NCI-H1105 treated with DMSO at 0.1 percent for 48 hours (cell line): ENCODE measurements at places on chromosomes 7 and 10.
A peak's percentile ranks its signal among the peaks of the same experiment; 100 is the strongest.

DNA sequence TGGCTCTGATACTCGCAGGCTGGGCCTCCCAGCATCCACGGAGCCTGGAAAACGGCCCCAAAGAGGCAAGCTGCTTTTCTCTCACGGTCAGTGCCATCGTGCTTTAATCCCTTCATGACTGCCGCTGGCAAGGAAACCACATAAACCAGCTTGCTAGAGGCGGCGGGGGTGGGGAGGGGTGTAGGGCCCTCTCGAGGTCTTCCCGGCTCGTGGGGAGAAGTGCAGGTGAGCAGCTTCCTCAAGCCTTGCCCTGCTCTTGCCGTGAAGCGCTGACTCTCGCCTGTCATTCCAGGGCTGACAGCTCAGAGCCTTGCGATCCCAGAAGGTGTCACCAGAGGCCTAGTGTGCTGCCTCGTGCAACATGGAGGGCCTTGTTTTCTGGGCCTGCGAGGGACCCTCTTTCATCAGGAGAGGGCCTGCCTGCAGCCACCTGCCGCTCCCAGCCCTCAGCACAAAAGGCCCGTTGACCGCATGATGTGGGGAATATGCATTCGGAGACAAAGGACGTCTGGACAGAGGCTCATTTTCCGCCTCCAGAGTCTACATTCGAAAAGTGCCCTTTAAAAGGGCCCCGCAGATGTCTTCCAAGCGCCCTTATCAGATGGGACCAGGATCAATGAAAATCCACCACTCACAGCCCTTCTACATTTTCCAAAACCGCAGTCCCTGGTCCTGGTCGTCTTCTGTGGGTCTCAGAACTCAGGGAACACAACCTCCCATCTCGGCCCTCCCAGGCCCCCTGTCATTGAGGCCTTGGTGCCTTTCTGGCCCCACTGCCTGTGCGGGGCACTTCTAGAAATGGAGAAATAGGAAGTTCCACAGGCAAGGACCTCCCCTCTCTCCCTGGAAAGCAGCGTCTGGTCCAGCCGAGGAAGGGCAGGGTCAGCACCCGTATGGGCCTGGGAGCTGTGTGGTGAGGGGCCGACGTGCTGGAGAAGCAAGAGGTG, 58.7 kb downstream of the ZRANB1 start:
- no peak for DNase-seq

DNA sequence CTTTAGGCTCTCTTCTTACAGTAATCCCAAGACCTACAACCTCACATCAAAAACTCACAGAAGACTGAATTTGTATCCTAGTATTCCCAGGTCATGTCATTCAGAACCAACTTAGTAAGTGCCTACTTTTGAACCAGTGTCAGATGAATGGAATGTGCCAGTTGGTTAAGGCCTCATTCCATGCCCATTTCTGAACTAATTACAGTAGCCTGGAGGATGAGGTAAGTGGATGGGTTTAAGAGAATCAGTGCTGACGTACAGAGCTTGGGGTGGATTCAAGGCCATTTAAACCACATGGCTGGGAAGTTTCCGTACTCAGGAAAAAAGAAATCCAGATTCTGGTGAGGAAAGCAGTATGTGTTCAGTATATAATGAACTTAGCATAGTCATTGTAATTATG, 21.9 kb upstream of the FOXP2 start:
- DNase-seq = no peak

- no peak for DNase-seq
Observed at GRCh38 chr7:130632111-130632510, 36.4 kb downstream of the COPG2 start.

GRCh38 chr10:119030421-119031250, 1.1 kb downstream of the NANOS1 start:
- DNase-seq = peak; percentile 43

- no peak for DNase-seq
Observed at GRCh38 chr10:22599048-22599561, 115.3 kb downstream of the PIP4K2A start.

- no peak for DNase-seq
Observed at GRCh38 chr7:12929476-12930140, 242.2 kb downstream of the ARL4A start.

DNA sequence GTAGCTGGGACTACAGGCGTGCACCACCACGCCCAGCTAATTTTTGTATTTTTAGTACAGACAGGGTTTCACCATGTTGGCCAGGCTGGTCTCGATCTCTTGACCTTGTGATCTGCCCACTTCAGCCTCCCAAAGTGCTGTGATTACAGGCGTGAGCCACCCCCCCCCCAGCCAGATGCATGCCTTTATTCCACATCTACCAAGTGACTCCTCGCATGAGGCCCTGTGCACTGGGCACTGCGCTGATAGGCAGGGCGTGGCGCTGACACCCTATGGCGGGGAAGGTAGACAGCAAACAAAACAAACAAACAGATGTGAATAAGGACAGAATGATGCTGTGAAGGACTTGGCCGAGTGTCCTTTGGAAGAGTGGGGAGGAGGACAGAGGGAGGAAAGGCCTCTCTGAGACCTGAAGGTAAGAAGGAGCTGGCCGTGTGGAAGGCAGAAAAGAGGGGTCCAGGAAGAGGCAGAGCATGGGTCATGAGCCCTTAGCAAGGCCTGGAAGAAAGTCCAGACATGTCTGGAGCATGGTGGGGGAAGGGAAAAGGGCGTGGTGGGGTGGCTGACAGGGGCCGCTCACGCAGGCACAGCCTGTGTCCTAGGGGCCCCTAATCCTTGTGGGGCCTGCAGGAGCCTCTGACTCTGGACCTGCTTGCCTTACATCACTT, 47.5 kb upstream of the CACUL1 start:
- DNase-seq = no peak

- DNase-seq = no peak
Observed at GRCh38 chr7:108503112-108504026, 22.6 kb downstream of the PNPLA8 start.

- no peak for DNase-seq
Observed at GRCh38 chr10:12333380-12334185, 15.8 kb upstream of the CAMK1D start.

GRCh38 chr7:66627881-66628360, 760 bp upstream of the KCTD7 start:
- DNase-seq = no peak

GRCh38 chr10:96107623-96108038, 22.5 kb upstream of the ZNF518A start:
- DNase-seq = no peak

DNA sequence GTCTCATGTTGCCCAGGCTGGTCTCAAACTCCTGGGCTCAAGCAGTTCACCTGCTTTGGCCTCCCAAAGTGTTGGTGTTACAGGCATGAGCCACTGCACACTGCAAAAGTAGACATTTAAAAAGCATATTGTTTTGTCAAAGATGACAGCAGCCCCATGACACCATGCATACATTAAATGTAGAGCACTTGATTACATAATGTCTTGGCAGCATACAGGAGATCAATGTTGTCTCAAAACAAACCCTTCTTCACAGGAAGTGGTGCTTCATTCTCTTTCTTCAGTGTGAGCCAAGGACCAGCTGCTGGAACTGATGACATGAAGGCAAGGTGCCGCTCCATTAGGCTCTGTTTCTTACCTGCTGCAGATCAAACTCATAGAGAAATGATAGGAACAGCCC, 218.4 kb downstream of the KLF6 start:
- DNase-seq = no peak

DNA sequence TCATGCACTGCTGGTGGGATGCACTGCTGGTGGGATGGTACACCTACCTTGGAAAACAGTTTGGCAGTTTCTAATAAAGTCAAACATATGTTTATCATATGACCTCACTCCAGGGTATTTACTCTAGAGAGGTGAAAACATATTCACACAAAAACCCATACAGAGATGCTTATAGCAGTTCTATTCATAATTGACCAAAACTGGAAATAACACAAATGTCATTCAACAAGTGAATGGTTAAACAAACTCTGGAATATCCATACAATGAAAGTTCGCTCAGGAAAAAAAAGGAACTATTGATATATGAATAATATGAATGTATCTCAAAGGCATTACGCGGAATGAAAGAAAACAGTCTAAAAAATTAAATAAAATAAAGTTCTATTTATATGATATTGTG, 19.5 kb downstream of the CCDC71L start:
- no peak for DNase-seq

DNA sequence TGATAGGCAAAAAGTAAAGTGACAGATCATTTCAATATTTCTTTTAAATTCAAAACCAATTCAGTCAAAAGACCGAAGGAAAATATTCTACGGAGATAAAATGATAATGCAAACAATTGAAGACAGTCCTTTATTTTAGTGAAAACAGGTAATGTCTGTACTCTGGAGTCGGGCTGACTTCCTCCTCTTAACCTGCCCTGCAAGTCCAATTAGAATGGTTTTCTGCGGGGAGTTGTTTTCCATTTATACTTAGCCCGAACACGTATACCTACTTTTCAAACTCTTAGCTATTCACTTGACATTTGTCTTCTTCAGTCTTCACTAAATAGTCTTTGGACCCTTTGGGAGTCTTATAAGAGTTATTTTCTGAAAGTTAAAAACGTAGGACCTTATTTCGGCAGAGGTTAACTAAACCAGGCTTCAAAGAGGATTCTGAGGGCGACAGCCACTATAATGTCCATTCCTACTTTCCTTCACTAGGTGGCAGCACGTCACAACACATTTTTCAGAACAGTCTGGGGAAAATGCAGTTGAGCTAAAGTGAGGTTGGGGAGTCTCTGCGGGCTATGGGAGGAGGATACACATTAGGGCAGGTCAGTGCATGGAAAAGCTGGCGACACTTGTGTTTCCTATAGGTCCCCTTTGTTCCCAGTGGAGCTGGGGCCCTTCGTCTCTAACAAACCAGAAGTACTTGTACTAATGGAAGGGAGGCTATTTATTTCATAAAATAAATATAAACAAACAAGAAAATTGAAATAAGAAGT, 472.0 kb downstream of the KCNMA1 start:
- peak; percentile 57 for DNase-seq

- no peak for DNase-seq
Observed at GRCh38 chr7:116028787-116029186, 1.8 kb downstream of the TFEC start.

DNA sequence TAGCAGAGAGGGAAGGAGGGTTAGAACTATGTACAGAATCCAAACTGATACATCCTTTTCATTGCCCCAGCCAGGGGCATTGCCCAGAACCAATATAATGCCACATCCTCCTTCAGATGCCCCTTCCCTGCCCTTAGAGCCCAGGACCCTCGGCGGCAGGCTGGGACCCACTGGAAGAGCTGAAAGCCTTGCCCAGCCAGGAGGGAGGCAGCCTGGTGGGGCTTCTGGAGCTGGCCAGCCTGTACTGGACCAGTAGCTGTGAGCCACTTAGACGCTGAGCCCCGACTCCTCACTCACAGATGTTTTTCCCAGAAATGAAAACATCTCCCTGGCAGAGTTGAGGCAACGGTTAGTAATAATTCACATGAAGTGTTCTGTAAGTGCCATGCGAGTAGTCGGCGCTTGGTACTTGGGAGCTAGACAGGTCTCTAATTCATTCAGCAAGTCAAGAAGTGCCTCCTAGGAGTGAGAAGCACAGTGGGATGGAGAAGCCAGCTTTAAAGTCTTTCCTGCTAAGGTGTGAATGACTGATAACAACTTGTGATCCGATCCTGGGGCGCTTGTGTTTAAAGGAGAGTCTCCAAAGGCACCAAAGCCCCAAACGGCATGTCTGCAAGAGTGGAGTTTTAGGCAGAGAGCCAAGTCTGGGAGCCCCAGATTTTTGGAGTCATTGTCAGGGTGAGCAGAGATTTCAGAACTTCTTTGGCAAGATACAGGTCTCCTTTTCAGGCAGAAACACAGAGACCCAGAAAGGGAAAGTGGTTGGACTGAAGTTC, 9.8 kb downstream of the VSIR start:
- no peak for DNase-seq

DNA sequence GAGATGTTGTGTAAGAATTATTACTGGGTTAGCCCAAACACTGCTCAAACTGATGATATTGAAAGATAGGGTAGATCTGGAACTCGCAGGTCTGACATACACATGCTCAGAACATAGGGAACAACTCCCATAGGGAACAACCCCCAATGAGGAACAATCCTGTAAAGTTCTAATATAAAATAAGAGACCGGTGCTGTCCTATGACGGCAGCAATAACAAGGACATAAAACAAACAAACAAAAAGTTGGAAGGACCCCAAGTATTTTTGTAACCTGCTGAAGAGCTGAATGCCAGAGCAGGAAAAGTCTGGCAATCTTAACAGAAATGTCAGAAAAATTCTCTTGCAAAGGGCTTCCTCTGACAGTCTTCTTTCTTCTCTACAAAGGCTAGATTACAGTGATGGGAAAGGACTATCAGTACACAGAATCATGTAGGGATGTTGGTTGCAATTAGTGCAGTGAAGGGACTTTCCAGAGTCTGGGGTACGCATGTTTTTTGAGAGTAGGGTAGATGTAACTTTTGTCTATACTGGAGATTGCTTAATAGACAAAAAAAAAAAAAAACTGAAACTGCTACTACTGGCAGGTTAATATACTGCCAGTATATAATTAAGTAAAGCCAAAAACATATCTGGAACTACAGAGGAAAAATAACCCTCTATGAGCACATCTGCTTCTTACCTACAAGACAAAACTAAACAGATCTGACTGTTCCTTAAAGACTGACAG, 35.5 kb downstream of the IDE start:
- no peak for DNase-seq

GRCh38 chr10:129033790-129034272, 433.2 kb upstream of the MGMT start:
- peak; percentile 34 for DNase-seq

DNA sequence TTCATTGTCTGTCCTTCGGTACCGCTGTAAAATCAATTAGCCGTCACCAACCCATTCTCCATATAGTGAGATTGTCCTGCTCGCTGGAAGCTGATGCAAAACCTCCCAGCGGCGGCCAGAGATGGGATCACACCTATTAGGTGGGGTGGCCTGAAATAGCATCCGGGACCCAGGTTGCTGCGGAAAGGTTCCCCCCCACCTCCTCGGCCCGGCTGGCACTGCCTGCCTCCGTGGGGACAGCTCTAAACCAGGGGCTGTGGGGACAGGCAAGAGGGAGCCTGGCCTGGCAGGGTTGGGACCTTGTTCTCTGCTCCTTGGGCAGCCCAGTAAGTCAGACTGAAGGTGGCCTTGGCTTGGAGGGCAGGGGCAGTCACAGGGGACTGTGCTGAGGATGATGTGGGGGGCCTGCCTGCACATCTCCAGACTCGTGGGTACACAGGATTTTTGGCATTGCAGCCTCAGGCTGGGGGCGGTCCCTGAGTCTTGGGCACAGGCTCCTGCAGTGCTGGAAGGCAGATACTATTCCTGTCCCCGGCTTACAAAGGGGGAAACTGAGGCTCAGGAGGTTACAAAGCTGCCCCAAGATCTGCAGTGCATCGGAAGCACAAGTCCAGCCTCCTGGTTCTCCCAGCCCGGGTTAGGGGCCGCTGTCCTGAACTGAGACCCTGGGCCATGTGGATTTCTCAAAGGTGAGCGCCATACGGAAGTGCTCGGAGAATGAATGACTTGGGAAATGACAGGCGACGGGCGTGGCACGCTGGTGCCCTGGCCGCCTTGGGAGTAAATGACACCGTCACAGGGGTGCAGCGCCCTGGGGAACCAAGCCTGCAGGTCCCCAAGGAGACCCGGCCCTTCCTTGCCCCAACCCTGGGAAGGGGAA, 65.6 kb downstream of the UNCX start:
- no peak for DNase-seq

GRCh38 chr7:114925434-114925833, 3.5 kb downstream of the MDFIC start:
- DNase-seq = no peak

GRCh38 chr7:55022002-55022985, 3.5 kb downstream of the EGFR start:
- no peak for DNase-seq
